ENCODE measurements at places on chromosomes 12 and 14.
A peak's percentile ranks its signal among the peaks of the same experiment; 100 is the strongest.

- no peak for DNase-seq
Observed at GRCh38 chr14:93926245-93926872, 785 bp upstream of the FAM181A start.

- no peak for DNase-seq
Observed at GRCh38 chr14:61932974-61933373, 170.8 kb downstream of the SNAPC1 start.

GRCh38 chr14:68690089-68690958, 102.5 kb downstream of the ZFP36L1 start:
- DNase-seq: peak; percentile 44

- no peak for DNase-seq
Observed at GRCh38 chr14:71388336-71388735, 481.1 kb downstream of the PCNX1 start.

- peak; percentile 8 for DNase-seq
Observed at GRCh38 chr12:90234472-90234871, 525.8 kb upstream of the ATP2B1 start.

All from NCI-H524 (cell line).